COLO829 (cell line): ENCODE measurements at places on chromosomes 12 and 14.

GRCh38 chr14:34334329-34334728 is 127.7 kb downstream of the SPTSSA start:
- no peak for DNase-seq

DNA sequence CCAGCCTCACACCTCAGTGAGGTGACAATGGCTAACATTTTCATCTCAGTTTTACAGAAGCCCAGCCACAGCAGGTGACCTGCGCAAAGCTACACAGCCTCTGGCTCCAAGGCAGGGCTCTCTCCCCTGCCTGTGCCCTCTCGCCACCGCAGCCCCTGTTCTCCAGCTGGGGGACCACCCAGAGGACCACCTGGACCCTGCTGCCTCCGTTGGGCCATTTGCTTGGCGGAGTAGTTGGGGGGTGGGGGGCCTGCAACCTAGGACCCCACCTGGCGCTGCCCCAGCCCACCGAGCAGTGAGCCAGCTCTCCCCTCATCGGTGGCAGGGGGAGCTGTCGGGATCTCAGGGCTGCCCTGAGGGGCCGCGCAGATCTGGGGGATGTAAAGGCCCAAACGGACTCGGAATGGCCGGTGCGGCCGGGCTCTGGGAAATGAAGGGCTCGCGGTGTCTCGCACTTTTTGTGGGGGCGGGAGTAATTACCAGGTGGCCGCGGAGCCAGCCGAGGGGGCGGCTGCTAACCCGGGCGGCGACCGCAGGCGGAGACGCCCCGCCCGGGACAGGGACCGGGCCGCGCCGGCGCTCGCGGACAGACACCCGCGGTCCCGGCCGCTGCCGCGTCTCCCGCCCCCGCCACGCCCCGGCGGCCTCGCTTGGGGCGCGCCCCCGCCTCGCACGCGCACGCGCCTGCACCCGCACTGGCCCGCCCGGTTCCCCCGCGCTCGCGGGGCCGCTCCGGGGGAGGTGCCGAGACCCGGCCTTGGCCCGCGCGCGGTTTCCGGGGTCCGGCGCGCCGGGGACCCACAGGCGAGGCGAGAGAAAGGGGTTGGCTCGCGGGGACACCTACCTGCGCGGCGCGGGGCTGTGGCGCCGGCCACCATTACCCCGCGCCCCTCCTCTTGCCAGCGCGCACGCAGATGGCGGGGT is 8.6 kb upstream of the GPR68 start:
- no peak for DNase-seq

- DNase-seq: no peak
These were observed 7.1 kb upstream of the MYF6 start for GRCh38 chr12:80700327-80700726.

DNA sequence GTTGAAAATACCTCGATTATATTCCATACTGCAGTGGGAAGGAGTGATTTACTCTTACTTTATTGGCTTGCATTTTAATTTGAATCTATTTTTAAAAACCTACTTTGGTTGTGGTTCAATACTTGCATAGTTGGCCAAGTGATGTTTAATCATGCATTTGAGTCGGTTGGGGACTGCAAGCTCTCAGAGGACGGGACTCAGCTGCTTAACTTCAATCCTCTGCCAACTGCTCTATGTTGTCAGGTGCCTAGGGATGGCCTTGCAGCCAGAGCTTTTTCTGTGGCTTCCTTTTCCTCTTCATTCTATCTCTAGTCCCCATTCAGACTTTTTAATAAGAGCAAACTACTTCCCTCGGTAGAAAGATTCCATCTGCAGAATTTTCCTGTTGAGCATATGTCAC is 53.4 kb upstream of the KRR1 start:
- DNase-seq: no peak

DNA sequence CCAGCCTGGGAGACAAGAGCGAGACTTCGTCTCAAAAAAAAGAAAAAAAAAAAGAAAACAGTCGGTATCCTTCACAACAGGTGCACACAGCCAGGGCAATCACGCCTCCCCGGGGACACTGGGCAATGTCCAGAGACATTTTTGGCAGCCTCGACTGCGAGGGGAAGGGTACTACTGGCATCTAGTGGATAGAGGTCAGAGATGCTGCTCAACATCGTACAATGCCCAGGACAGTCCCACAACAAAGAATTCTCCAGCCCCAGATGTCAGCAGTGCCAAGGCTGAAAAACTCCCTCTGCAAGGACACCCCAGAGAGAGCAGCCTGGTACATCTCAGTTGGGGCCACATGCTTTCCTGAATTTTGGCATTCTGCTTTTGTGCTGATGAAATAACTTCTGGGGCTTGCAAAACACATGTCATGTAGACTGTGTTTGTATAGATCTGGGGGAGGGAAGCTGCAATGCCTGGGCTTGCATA is 21.5 kb downstream of the ALDH2 start:
- DNase-seq: no peak

- no peak for DNase-seq
These were observed 161.1 kb downstream of the SUDS3 start for GRCh38 chr12:118537481-118537917.

- DNase-seq: no peak
These were observed 27.7 kb upstream of the LTA4H start for GRCh38 chr12:96063046-96063445.

- no peak for DNase-seq
These were observed 32.0 kb downstream of the PSEN1 start for GRCh38 chr14:73168274-73168673.

- DNase-seq: peak; percentile 89
These were observed 26.3 kb downstream of the CMA1 start for GRCh38 chr14:24481622-24482324.

- no peak for DNase-seq
These were observed 87.5 kb downstream of the FUT8 start for GRCh38 chr14:65500075-65500474.

GRCh38 chr12:98149270-98149669 is 366.1 kb upstream of the TMPO start:
- DNase-seq: no peak

DNA sequence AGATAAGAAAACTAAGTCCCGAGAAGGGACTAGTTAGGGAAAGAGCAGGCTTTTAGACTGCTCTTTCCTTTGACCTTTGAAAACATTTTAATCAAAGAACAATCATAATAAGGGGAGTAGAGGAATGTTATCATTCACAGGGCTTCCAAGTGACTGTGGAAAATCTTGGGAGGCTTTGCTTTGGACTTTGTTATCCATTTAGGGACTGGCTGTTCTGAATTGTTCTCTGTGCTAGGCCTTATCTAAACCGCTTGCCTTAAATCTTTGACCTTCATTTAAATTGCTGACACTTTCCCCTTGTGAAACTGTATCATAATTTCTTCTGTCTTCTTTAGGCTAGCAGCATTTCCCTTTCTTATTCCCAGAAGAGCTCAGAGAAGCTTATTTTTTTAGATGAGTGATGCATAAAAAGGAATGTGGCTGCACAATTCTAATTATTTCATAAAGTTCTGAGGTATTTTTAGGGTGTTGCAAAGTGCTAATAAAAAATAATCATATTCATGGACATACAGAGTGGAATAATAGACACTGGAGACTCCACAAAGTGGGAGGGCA is 9.5 kb upstream of the CALM1 start:
- no peak for DNase-seq

- no peak for DNase-seq
These were observed 97.6 kb upstream of the ZDHHC17 start for GRCh38 chr12:76666290-76666835.

GRCh38 chr14:94173471-94173884 is 644 bp upstream of the PPP4R4 start:
- DNase-seq: no peak

GRCh38 chr12:113831476-113831875 is 134.6 kb downstream of the RBM19 start:
- DNase-seq: no peak

GRCh38 chr14:55366271-55366670 is 45.4 kb downstream of the ATG14 start:
- DNase-seq: no peak

DNA sequence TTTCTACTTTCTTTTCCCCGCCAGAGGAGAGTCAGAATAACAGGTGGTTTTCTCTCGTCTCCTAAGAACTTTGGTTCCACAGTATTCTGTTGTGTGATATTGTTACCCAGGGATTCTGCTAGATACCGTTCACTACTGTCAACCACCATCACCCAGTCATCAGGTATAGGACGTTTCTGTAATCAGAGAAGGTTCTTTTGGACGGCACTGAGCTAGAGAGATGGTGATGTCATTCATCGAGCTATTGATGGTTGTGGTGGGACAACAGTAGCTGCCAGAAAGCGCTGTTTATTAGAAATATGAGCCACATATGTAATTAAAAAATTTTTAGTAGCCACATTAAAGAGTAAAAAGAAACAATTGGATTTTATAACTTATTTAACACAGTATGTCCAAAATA is 17.0 kb downstream of the ERC1 start:
- no peak for DNase-seq
